ENCODE measurements at places on chromosomes 16 and 17.

DNA sequence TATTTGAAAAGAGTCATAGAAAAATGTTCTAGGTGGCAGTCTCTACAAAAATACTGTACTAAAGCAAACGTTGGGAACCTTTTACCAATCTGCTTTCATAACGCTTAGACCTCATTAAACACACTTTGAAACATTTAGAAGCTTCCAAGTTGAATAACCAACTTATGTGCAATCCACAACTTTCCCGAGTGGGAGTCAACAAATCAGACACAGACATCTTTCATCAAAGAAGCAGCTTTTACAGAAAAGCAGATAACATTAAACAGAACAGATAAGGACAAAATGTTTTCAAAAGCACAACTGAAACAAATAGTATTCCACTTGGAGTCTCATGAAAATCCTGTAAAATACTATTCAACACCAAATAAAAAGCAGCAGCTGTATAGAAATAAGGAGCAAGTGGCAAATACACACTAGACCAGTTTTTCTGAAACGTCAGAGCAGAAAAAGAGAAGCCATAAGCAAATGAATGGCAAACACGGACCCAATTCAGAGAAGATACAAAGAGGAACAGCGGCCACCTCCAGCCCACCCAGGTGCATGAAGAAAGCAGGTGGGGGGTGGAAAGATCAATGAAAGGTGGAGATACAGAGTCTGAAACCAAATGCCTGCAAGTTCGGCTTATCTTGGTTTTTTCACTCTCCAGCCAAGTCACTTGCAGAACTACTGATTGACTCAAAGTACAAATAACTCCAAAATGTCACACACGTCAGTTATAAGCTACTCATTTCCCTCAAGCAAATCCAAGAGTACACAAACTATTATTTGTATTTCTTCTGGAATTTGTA is 18.4 kb upstream of the FBF1 start:
- DNase-seq: no peak

DNA sequence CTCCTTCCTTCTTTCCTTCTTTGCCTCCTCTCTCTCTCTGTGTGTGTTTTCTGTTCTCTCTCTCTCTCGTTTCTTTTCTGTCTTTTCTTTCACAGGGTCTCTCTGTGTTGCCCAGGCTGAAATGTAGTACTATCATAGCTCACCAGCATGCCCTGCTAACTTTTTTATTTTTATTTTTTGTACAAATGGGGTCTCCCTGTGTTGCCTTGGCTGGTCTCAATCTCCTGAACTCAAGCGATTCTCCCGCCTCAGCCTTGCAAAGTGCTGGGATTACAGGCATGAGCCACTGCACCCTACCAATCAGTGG is 1.5 kb downstream of the SLC5A11 start:
- no peak for DNase-seq

GRCh38 chr16:48054881-48055601 is 100.8 kb downstream of the ABCC12 start:
- peak; percentile 63 for DNase-seq

DNA sequence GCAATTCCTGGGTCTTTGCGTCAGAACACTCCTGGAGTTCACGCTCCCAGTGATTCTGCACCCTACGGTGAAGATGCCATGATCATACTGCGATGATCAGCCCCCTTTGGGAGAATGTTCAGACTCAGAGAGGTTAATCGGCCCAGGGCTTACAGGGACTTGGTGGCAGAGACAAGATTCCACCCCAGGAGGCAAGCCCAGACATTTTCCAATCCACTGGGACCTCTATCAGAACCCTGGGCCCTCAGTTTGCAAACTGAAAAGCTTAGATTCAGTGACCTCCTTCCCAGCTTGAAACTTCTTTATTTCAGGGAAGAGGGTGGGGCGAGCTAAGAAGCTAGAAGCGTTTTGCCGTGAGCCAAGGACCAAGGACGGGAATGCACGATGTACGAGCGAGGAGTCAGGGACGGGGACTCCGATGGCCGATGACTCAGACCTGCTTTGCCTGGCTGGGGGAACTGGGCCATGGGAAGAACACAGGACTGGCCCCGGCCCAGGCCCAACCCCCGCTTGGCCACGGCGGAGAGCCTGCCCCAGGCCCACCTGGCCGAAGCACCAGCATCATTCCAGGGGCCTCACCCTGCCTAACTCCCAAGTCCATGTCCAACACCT is 34.7 kb downstream of the SOCS3 start:
- peak; percentile 67 for DNase-seq

Measured in fibroblast of skin of scalp (primary cell).